ENCODE measurements at places on chromosomes 3 and 15.
A peak's percentile ranks its signal among the peaks of the same experiment; 100 is the strongest.

GRCh38 chr3:81936817-81937216, 175.4 kb upstream of the GBE1 start:
- no peak for DNase-seq

DNA sequence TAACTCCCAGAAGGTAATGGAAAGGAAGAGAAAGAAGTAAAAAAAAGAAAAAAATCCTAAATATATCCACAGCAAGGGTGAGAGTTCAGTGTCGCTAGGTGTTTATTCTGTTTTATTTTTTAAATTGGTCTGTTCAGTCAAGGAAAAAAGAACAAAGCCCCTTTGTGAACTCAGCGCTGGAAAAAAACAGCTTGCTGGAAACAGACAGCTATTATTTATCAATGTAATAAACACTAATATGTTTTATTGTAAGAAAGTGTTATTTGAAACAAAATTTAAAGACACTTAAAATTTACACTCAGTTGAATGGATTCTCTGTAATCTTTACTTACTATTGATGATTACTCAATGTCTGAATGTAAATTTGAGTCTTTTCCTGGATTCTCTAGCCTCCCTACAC, 32.3 kb upstream of the LEKR1 start:
- DNase-seq, result no peak

- DNase-seq, result no peak
Measured at GRCh38 chr3:12178091-12178820, 19.5 kb upstream of the TIMP4 start.

GRCh38 chr15:70741677-70742293, 21.6 kb downstream of the UACA start:
- no peak for DNase-seq

- DNase-seq, result no peak
Measured at GRCh38 chr3:187049462-187050101, 89.7 kb downstream of the RPL39L start.

DNA sequence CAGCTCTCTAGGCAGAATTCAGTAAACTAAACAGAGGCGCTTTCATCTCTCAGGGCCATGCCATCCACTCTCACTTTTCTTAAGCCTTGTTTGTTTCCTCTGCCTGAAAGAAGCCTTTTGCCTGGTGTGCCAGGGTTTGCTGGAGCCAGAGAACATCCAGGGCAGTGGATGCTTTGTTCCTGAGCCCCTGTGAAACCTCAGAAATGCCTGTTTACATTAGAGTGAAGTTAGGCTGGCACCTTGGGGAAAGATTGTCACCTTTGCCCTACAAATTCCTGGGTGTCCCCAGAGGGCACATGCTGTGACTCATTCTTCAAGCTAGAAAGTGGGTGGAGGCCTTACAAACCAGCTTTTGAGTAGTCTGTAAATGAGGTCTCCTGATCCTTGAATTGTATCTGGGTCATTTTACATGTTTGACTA, 10.7 kb upstream of the TRAK1 start:
- no peak for DNase-seq

DNA sequence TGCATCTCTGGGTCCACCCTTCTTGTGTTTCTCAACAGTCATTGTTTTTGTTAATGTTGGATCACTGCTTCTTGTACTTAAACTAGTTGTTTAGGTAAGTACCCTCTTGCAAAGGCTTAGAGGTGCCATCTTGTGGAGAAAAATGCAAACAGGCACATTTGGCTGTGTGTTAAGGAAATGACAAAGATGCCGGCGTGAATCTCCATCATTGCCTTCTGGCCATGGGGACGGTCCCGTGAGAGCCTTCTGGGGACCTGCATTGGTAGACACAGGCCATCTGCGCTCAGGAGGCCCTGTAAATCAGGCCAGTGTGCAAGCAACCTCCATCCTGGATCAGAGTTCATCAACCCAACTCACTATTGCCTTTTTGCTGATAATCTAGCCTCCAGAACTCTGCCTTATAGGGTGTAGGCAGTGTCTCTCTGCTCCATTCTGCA, 158.6 kb upstream of the NR2E3 start:
- DNase-seq, result no peak

DNA sequence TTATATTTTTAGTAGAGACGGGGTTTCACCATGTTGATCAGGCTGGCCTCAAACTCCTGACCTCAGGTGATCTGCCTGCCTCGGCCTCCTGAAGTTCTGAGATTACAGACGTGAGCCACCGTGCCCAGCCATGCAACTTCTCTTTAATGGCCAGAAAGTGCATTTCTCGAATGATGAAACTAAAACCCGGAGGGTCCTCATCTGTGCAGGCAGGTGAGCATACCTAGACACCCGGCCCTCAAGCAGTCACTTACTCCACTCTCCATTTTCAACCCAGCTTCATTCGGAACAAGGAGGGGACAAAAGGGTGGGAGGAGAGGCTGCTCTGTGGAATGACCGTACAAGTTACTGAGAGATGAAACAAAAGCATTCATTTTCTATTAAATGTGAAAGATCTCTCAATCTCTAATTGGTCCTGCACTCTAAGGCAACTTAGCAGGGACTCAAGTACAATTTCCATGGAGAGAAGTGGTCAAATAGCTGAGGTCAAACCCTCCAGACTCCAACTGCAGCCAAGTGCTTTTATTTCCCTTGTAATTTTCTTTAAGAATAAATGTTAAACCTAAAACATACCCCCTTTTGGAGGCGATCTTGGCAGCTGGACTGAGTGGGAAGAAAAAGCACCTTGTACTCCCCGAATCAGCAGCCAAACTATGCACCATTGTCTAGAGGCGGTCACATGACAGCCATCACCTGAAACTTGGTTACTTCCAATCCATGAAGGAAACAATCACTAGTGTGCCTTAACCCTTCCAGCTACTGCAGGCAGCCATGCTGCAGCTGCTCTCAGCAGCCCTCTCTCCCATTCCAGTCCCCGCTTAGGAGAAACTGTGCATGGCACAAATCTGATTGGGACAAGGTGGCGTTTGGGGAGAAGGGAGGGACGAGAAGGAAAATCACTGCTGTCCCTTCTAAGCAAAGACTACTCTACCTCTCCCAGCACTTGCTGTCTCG, 62.2 kb downstream of the VGLL4 start:
- no peak for DNase-seq

DNA sequence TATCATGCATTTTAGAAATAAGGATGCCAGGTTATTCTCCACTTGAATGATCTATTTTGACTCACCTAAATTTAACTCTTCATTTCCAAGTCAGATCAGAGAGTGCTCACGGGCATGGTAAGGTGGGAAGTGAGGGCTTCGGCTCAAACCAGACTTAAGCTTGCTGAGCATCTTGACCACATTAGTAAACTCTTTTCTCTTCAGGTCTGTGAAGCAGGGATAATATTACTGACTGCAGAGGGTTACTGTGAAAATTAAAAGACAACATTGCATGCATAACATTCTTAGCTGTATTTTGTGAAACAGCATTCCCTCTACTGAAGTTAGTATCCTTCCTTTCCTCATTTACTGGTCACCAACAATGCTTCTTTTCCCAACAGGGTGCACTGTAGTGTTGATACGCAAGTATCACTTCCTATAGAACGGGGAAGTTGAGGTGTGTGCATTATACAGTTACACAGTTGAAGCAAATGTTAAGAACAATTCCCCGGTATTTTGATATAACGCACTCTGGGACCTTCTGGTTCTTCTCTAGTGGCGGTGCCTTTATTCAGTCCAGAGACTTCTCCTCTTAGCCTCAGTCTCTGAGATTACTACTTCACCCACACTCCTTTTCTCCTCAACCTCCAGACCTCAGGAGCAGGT, 74.1 kb upstream of the MNS1 start:
- no peak for DNase-seq

GRCh38 chr3:116443191-116443661, 2.1 kb downstream of the LSAMP start:
- DNase-seq, result no peak

DNA sequence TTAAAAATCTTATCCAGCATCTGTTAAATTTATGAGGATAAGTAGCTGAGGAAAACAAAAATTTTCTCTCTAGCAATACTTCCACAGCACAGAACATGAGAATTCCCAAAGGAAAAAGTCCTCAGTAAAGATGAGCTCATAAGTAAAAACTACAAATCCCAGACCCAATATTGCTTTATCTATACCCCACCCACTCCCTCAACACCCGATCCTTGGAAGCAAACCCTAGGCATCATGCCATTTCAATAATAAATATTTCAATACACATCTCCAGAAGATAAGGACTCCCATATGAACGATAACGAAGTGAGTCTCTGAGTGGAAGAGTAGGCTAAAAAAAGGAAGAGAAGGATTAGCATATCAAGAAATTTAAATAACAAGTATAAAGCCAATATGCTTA, 8.3 kb upstream of the PRR20G start:
- no peak for DNase-seq

DNA sequence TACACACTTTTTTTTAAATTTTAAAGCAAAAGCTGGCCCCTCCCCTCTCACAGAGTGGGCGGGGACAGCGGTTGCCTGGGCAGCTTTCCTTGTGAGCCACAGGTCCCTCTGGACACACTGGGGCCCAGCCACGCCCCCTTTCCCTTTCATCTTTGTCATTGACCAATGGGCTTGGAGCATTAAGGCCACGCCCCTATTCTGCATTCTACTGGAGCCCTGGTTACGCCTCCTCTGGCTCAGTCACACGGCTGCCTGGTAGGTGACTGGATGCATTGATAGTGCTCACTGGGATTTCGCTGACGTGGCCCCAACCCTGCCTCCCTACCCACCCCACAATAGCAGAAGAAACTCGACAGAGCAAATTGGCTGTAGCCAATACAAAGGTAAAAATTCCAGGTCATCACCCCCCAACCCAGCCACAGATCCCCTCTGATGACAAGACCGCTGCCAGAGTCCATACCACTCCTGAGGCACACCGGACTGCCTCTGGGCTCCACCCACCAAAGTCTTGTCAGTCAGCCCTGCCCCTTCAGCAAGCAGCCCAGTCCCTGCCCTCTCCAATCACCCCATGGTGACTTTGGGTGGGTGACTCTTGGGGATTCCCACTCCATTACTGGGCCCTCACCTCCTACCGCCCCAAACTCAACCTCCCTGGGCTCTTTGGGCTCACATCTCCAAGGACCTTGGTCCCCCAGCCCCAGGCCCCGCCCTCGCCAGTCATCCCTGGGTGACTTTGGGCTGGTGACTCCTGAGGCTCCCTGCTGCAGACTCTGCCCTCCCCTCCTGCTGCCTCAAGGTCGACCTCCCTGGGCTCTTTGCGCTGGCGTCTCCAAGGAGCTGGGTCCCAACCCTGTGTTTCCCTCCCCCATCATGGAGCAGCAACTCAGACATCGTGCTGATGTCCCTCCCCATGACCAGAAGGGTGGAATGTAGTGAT, 112.2 kb upstream of the FAN1 start:
- no peak for DNase-seq

- no peak for DNase-seq
Measured at GRCh38 chr3:101913168-101913567, 63.9 kb downstream of the NFKBIZ start.

- DNase-seq, result peak; percentile 75
Measured at GRCh38 chr3:13461169-13462124, 18.7 kb upstream of the HDAC11 start.

All from activated T-cell treated with anti-CD3 and anti-CD28 coated beads, Interleukin-2, amount 50 U/mL, for 1 hour (primary cell).